Activated CD8-positive, alpha-beta memory T cell treated with anti-CD3 and anti-CD28 coated beads, Interleukin-2, amount 10 ng/mL, durations not matched to agents 7 days and 5 days (primary cell): ENCODE measurements at places on chromosomes 13 and 19.

GRCh38 chr19:7874076-7874896 is at the start of gene PRR36:
Gene PRR36 (minus strand): TSS chr19:7874390. CDS start chr19:7873689, 701 bp downstream.
- DNase-seq: no peak

GRCh38 chr13:99600318-99600717 is 99.0 kb downstream of the TM9SF2 start:
- DNase-seq: no peak

- no peak for DNase-seq
Measured at GRCh38 chr13:102091231-102091630, 310.6 kb downstream of the FGF14 start.

DNA sequence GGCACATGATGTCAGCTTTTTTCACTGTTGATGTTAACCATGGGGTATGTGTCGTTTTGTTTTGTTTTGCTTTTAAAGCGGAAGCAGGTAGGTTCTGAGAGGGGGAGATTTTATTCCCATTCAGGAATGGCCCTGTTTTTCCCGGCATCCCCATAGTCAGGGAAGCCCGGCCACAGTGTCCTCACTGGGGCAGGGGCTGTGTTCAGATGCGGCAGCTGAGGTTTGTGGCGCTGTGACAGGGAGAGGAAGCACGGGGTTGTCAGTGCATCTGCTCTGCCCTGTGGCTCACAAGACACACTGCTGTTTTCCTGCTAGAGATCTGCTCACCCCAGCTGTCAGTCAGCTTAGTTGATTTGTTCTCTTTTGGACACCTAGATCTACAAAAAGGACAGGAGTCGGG is 27.6 kb downstream of the ANKRD27 start:
- DNase-seq: peak; percentile 59

GRCh38 chr19:38049105-38049649 is 142.2 kb downstream of the SIPA1L3 start:
- peak; percentile 74 for DNase-seq

DNA sequence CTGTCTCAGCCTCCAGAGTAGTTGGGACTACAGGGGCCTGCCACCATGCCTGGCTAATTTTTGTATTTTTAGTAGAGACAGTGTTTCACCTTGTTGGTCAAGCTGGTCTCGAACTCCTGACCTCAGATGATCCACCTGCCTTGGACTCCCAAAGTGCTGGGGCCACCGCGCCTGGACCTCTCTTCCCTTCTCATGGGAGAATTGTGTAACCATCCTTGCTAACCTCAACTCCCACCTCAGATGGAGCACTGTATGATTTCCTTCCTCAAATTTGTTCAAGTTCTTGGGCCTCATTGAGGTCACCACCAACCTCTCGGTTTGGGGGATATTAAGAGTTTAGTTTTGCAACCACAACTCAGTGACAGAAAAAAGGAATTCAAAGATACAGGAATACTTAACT is 10.7 kb downstream of the LILRA5 start:
- no peak for DNase-seq

DNA sequence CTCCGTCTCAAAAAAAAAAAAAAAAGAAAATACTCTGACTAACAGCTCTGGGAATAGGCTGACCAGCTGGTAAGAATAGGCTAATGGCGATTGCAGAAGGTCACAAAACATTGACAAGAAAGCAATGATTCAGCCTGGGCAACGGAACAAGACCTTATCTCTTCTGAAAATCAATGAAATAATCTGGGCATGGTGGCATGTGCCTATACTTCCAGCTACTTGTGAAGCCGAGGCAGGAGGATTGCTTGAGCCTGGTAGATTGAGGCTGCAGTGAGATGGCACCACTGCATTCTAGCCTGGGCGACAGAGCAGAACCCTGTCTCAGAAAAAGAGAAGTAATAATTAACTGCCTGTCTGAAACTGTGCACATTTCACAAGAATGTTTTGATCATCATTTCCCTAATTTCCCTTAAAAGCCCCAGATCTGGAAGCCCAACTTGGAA is 18.8 kb upstream of the MTRF1 start:
- DNase-seq: no peak

DNA sequence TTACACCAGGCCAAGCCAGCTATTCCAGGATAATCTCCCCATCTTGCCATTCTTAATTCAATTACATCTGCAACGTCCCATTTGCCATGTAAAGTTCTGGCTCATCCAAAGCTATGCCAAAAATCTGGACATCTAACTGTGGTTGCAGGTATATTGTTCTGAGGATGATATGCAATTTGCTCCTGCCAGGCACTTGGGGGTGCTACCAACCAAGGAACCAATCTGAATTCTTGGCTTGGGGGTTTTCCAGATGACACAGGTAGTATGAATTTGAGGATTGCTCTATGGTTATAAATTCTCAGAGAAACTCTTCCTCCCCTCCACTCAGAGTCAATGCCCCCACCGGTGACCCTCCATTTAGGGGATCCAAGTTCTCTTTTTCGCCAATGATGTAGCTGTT is 33.0 kb downstream of the CRYL1 start:
- DNase-seq: peak; percentile 47

DNA sequence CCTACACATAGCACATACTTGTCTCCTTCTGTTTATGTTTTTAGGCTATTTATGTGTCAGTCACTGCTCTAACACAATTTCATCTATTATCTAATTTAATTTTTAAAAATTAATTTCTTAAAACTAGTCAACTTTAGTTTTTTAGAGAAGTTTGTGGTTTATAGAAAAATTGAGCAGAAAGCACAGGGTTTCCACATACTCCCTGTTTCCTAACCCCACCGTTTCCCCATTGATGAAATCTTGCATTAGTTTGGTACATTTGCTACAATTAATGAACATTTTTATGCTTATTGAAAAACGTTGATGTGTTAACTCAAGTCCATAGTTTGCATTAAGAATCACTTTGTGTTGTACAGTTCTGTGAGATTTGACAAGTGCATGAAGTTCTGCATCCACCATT is 53.5 kb downstream of the TNFSF13B start:
- no peak for DNase-seq

- no peak for DNase-seq
Measured at GRCh38 chr19:5326986-5327623, 13.5 kb downstream of the PTPRS start.

DNA sequence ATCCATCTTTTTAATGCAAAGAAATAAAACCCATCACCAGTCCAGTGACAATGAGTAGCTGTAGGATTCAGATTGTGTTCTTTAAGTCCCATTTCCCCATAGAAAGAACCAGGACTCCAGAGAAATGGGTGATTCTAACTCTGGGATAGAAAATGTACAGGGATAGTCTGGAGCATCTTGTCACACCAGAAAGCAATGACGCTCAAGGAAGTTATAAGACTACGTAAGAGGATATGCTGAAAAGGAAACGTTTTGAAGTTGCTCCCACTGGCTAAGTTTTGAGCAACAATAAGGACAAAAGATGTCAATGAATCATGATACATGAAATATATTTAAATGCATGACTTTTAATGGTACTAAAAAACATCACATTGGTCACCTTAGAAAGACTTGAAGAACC is 360.1 kb downstream of the DLEU7 start:
- no peak for DNase-seq

DNA sequence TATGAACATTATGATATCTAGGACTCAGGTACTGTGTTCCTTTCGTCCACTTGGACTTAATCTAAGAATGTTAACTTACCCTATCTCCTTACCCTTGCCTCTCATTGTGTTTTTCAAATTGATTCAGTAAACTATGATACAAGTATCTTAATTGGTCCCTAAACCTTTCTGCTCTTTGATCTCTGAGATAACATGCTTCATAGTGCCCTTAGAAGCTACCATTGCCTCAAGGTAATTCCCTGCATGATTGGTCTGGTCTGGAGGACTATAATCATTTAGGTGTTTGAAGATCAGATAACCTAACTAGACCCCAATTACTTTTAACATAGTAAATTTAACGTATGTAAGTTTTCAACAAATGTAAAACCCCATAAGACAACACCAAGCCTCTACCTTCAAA is 169.9 kb upstream of the NBEA start:
- no peak for DNase-seq

DNA sequence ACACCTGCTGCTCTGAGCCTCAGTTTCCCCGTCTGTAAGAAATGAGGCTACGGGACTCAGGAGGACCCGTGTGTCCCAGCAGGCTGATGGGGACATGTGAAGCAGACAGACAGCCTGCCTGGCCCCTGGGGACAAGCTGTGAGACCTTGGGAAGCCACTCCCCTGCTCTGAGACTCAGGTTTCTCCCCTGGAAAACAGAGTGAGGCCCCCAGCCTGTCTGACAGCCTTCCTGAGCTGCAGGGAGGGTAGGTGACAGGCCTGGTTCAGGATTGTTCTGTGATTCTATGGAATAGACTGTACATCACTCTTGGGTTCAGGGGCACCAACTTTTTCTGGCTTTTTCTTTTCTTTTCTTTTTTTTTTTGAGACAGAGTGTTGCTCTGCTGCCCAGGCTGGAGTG is 2.9 kb upstream of the NTF4 start:
- no peak for DNase-seq

GRCh38 chr19:42281146-42281826 is 12.2 kb downstream of the CIC start:
- peak; percentile 56 for DNase-seq

DNA sequence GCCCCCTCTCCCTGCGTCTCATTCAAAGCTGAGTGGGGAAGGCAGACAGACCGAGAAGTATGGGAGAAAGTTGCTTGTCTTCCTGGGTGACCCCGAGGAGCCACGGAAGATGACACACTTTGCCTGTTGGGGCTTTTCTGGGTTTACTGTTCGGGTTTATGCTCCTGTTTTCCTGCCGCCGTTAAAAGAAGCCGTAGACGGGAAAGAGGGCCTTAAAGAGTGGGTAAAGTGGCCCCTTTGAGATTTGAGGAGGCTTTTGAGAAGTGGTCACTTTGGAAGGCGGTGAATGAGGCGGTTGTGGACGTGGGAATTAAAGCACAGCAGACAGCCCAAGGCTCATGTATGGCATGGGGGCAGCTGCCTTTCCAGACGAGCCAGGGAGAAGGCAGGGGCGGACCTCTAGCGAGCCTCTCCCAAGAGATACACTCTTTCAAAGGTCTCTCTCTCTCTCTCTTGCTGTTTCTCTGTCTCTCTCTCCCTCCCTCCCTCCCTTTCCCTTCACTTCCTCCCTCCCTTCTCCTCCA is 493 bp upstream of the LHFPL6 start:
- DNase-seq: no peak

DNA sequence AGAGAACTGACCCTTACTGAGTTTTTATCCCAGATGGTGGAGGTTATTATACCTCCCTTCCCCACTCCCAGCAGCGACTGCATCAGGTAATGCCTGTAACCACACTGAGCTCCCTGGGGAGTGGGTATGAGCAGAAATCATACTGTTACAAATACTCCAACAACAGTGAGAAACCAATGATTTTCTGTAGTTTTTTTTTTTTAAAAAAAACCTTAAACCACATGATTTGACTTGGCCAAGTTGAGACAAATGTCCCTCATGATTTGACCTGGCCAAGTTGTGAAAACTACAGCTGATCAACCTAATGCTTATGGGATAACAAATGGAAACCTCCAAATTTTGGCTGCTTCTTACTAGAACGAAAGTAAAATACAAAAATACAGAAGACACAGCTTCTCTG is 33.1 kb upstream of the SERP2 start:
- DNase-seq: no peak

DNA sequence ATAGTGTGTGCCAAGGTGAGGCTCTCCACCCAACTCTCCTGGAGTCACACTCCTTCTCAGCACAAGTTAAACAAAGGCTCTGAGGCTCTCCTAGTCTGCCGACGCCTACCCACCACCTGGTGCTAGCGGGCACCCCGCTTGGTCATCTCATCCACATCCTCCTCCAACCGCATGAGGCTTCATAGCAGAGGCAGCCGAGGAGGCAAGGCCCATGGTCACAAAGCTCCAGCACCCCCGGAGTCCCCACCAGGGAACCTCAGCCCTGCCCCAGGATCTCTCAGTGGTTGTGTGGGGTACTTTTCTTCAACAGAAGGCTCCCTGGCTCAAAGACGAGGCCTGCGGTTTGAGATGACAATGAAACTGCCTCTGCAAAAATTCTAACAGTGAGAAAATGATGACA is 43.0 kb downstream of the STK24 start:
- peak; percentile 58 for DNase-seq

DNA sequence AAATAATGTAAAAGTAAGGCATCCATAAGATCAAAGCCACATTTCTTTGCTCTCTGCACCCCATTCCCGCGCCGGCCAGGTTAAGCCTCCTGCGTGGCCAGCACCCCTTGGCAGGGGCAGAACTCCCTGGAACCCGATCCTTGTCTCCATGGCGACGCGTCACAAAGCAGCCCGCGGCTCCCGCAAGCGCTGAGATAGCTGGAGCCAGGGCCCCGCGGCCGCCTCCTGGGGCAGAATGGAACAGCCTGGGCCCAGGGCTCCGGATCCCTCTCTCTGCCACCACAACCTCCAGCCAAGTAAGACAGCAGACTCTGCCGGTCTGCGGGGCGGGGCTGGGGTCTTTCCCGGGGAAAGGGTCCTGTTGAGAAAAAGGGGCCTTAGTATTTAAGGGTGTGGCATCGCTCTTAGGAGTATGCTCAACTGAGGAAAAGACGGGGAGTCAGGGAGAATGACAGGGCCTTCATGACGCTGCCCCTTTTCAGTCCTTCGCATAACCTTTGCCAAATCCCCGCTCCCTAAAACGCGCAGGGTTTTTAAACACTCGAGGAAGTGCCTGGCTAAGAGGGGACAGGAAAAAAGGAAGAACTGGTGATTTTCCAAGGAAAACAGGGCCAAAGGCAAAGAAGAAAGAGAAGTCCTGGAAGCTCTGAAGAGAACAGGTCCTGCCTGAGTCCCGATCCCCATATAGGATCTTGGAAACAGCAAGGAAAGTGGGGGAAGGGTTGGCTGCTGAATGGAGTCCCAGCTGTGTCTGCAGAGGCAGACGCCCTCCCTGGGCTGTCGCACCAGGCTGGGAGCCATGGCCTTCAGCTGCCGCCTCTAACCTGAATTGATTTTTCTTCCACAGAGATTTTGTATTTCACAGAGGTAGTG is at the start of gene TEX26:
TSS of gene TEX26 (plus strand) at position 176 of the 873 bp plus-strand sequence. CDS start at position 236, 60 bp downstream.
- DNase-seq: no peak

DNA sequence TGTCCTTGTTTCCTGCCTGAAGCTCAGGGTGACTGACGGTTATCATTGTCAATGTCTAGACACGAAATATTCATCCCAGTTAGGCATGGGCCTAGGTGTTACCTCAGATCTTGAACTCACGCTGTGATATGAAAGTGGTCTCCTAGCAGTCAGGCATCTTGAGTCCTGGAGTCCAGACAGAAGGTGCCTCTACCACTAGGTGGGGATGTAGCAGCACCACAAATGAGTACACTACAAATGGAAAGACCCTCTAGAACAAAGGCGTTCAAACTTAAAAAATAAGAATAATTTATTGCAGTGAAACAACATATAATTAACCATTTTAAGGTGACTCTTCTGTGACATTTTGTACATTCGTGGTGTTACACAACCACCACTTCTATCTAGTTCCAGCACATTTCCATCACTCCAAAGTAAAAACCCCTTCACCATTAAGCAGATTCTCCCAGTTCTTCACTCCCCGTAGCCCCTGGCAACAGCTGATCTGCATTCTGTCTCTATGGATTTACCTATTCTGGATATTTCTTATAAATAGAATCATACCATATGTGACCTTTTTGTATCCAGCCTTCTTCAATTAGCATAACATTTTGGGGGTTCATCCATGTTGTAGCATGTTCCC is 11.9 kb upstream of the FRY start:
- peak; percentile 45 for DNase-seq

- no peak for DNase-seq
Measured at GRCh38 chr13:41648314-41648935, 191.1 kb downstream of the RGCC start.
